ENCODE measurements at places on chromosomes 13 and 19.

DNA sequence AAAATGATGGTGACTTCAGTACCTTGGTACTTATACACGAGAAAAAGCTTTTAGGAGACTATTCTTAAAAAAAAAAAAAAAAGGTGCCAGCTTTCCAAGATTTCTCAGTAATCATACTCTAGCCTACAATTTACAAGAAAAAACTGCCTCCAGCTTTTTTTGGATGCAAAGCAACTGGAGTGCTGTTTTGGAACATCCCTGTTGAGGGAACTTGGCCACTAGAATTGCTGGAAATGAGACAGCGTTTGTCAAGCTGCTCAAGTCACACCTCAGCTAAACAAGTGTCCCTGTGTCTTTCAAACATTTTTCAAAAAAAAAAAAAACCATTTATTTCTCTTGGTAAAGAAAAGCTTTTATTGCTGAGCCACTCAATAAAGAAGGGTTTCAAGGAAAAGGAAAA lies 413.1 kb upstream of the ARGLU1 start:
- no peak for DNase-seq

GRCh38 chr19:11931513-11931912 lies 6.6 kb downstream of the ZNF700 start:
- DNase-seq: no peak

DNA sequence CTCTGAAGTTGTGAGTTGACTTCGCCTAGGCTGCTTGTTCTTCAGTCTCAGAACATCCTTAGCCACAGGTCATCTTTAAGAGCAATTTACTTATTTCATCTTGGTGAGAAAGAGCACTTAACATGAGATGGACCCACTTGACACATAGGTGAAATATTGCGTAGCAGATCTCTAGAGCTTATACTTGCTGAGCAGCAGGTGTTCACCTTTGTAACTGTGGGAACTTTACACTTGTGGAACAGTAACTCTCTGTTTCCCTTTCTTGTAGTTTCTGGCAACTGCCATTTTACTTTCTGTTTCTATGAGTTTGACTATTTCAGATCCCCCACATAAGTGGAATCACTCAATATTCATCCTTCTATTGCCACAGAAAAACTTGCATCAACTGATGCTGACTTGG lies 95.7 kb downstream of the SLC10A2 start:
- no peak for DNase-seq

DNA sequence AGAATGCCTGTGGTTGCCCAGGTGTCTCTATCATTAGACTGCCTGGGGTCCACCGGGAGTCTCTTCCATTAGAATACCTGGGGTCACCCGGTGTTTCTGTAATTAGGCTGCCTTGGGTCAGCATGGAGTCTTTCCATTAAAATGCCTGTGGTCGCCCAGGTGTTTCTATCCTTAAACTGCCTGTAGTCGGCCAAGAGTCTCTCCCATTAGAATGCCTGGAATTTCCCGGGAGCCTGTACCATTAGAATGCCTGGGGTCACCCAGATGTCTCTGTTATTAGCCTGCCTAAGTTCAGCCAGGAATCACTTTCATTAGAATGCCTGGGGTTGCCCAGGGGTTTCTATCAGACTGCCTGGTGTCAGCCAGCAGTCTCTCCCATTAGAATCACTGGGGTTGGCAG lies 1492.8 kb downstream of the UQCRFS1 start:
- no peak for DNase-seq

DNA sequence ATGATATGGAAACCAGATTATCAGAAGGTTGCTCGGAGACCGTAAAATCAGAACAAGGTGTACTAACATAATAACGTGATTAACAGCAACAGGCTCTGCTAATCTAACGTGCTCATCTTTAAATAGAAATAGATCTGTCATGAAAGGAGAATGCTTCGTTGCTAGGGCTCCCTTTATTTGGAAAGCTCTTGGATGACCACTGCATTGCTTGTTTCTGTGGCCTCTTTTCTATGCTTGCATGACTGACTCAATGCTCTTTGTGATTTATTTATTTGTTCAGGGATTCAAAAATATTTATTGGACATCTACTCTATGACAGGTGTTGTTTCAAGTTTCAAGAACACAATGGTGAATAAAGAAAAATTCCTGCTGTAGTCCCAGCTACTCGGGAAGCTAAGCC lies 22.3 kb upstream of the ZDHHC20 start:
- DNase-seq: no peak

DNA sequence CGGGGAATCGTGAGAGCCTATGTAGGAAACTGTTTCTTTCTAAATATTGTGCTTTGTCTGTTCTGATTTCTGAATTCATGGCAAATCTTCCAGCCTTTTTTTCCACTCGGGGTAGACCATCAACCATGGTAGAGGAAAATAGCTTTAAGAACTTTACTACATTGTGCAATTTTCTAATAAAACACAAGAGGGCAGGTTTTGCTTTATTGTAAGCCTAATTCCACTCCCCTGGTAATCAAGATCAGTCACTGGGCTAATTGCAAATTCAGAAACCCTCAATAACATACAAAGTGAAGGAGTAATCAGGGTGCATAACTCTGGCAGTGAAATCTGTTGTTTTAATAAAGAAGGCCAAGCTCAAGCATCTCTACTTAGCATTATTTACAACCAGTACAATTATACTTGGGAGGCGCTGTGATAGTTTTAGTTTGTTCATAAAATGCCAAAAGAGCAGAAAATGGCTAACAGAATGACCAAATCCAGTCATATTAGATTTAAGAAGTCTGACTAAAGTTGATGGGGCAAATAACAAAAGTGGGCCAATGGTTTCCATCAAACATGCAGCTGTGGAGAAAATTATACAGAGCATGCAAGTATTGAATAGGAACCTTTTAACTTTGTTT lies 43.8 kb downstream of the DCT start:
- DNase-seq: no peak

DNA sequence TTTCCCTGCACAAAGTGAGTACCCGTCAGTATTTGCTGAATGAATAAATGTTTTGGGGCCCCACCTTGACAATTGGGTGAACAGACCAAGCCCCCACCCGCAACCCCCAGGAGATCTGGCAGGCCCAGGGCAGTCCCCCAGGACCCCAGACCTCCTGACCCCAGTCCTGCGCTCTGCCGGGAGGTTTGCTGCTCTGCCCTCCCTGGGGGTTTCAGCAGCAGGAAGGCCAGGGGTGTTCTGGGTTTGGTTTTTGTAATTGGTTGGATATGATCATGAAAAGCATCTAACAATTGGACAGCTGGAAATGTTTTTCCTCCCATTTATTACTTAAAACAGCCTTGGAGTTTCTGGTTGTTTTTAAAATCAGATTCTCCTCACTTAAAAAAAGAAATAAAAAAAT lies 193.8 kb downstream of the URI1 start:
- no peak for DNase-seq

DNA sequence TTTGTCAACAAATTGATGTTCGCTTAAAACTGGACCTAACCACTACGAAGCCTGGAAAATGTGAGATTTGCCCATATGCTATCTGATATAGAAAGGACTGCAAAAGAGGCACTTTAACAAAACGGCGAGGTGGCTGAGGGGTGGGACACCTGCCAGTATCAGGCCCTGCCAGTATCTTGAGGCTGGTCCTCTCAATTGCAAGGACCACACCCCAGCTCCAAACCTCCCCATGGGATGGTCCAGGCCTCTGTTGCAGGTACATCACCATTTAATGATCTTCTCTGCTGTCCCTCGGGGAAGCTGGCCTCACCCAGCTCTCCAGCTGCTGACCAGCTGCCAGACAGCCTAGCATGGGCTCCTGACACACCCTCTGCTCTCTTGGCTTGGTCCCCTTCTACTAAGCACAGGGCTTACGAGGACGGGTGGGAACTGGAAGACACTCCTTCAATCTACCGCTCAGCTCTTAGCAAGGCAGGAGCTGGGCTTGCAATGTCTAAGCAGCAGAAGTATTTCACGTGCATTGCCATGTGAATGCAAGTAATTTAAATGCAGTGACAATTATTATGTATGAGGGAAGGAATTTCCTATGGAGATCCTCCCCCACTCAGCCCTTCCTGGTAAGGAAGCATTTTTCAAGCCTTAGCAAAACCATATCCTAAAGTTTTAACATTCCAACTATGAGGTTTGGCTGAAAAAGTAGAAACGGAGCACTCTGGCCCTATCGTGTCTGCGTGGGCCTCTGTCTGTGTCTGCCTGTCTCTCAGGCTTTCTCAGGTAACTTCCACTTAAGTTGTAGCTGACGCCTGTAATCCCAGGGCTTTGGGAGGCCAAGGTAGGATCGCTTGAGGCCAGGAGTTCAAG lies 63.9 kb downstream of the LATS2 start:
- no peak for DNase-seq

- no peak for DNase-seq
Measured at GRCh38 chr13:109500146-109500773, 286.1 kb downstream of the IRS2 start.

DNA sequence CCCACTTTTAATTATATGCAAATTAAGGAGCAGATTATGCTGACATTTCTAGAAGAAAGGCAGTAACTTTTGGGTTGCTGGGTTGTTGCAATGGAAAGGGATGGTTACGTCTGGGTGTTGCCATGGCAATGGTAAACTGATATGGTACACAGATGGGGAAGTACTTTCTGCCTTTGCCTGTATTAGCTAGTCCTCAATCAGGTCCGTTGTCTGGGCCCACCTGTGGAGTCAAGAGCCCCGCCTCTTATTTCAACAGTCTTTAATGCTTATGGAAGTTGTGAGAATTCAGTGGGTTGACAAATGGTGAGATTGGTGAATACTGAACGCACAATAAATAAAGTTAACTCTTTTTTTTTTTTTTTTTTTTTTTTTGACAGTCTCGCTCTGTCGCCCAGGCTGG lies 30.6 kb upstream of the DPP9 start:
- no peak for DNase-seq

DNA sequence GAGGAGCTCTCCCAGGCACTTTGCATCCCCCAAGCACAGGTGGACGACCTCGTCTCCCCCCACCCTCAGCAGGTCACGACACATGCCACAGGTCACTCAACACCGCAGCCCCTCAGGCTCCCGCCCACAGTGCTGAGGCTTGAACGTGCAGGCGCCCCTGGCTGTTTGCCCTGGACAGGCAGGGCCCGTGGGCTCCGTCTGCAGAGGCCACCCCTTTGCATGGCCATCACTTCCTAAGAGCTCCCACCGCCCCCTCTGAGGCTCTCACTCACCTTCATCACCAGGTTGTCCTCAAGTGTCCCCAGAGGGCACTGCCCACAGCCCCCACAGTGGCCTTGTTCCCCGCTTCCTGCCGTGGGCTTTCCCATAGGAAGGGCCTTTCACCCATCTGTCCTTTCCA lies 132.1 kb upstream of the MCF2L start:
- DNase-seq: no peak

DNA sequence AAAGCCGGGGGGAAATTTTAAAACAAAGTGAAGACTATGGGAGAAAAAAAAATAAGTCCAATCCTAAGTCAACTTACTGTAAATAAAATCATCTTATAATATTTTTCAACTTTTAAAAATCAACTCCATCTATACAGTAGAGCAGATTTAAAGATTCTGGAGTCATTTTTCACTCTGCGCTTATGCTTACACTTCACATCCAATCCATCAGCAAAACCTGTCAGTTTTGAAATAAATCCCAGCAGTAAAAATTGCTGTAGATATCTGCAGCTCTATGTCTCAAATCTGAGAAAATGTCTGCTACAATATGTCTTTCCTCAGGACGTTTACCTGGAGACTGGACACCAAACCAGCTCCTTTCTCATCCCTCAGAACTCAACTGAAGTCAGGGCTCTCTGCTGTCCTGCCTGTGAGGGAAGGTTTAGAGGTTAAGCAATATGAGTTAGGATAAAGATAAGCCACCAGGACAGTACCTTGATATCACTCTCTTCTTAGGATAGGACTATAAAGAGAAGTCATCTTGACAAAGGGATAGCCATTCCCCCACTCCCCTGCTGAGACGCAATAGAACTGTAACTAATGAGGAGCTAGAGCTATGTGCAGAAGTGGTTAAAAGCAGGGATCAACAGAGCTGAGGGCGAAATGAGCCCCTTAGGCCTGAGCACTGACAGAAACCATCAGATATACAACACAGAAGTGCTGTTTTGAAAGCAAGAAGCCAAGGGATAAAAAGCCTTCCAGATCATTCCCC lies 254.7 kb upstream of the KLHL1 start:
- no peak for DNase-seq

- DNase-seq: no peak
Measured at GRCh38 chr13:62643007-62643483, 1227.4 kb upstream of the PCDH20 start.

GRCh38 chr19:58181902-58182576 lies 822 bp upstream of the ZNF274 start:
- peak; percentile 36 for DNase-seq

- DNase-seq: no peak
Measured at GRCh38 chr13:75364131-75364713, 117.7 kb downstream of the TBC1D4 start.

DNA sequence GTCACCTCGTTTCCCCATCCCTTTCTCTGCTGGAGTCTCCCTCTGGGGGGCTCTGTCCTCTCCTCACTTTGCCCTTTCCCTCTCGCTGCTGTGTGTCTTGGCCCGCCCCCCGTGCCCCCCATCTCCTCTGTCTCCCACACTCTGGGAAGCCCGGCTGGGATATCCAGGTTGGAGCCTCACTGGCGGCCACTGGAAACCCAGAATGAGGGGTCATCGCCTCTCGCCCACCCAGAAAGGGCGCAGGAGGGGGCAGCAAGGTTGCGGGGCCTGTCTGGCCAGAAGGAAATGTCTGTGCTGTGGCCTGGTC lies 15.6 kb downstream of the CCDC97 start:
- no peak for DNase-seq

DNA sequence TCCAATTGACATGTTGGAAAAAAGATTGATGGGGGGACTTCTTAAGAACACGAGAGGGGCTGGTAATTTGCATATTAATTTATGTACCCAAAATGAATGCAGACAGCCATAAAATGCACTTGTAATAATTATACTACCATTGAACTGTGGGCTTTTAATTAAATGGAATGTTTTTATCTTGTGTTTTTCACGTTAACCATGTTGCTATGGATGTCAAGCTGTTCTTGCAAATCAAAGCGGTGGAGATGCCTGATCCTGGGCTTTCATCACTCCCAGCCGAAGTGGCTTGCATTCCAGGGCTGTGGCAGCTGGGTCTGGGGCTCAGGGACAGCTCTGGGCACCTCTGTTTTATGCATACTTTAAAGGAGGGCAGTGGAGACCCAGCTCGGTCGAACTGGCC lies 179.4 kb upstream of the TMTC4 start:
- DNase-seq: no peak

GRCh38 chr19:36986601-36987000 lies 70.5 kb downstream of the ZNF568 start:
- DNase-seq: no peak

DNA sequence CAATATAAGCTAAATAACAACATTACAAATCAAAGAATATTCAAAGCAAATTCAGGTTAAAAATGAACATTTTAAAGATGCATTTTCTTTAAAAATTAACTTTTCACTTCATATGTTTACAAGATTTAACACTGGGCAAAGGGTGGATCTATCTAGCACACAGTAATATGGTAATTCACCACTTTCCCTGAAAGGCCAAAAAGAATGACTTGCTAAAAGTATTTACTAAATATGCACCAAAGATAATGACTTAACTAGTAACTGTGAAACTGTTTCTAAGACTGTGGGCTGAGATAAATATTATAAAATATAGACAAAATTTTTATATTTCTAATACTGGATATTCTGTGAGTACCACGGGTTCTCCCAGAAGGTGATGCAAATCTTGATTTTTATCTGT lies 4.5 kb upstream of the EEF1AKMT1 start:
- DNase-seq: no peak

- DNase-seq: no peak
Measured at GRCh38 chr13:38763446-38764381, 76.8 kb downstream of the FREM2 start.

All from stimulated activated CD4-positive, alpha-beta T cell treated with anti-CD3 and anti-CD28 coated beads, Interleukin-1b, Interleukin-23, amount 100 ng/mL, for 4 hours (primary cell).